ENCODE measurements at places on chromosomes 3 and 15.
A peak's percentile ranks its signal among the peaks of the same experiment; 100 is the strongest.

GRCh38 chr3:131151-131888 lies 65.2 kb upstream of the CHL1 start:
- no peak for DNase-seq

- no peak for DNase-seq
These were observed 60.5 kb upstream of the ULK4 start for GRCh38 chr3:42022355-42022754.

GRCh38 chr3:178569826-178570225 lies 33.6 kb downstream of the KCNMB2 start:
- no peak for DNase-seq

- DNase-seq: no peak
These were observed 9.7 kb upstream of the GATA2 start for GRCh38 chr3:128502712-128503111.

DNA sequence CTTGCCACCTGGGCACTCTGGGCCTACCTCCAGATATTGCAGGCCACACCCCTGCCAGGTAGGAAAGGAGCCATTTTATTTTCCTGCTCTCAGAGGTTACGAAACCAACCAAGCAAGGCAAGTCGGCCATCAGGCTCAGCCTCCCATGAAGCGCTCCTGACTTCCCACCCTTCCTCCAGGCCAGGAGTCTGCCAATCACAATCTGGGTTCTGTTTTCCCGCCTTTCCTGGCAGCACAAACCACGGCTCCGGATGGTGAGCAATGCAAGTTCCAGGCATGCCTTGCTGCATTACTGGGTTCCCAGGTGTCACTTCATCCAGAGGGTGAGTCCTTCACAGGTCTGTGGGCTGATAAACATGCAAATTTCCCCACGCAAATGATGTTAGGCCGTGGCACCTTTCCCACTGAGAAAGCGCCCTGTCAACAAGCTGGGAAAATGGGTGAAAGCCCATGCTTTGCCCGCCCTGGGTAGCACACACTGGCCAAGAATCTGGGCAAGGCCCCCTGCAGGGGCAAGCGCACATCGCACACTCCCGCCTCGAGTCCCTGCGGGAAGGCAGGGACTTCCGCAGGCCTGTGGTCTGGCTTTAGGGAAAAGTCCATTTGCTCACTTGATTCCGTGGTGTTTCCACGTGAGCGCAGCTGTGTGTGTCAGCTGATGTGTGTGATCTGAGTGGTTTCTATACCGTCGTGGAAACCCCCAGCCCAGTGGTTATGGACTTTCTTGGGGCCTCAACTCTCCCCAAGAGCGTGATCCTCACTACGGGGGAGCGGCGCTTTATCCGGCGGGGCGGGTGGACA lies 61.6 kb upstream of the RYK start:
- peak; percentile 65 for DNase-seq

- peak; percentile 22 for DNase-seq
These were observed 131.0 kb downstream of the PDZRN3 start for GRCh38 chr3:73493543-73494308.

DNA sequence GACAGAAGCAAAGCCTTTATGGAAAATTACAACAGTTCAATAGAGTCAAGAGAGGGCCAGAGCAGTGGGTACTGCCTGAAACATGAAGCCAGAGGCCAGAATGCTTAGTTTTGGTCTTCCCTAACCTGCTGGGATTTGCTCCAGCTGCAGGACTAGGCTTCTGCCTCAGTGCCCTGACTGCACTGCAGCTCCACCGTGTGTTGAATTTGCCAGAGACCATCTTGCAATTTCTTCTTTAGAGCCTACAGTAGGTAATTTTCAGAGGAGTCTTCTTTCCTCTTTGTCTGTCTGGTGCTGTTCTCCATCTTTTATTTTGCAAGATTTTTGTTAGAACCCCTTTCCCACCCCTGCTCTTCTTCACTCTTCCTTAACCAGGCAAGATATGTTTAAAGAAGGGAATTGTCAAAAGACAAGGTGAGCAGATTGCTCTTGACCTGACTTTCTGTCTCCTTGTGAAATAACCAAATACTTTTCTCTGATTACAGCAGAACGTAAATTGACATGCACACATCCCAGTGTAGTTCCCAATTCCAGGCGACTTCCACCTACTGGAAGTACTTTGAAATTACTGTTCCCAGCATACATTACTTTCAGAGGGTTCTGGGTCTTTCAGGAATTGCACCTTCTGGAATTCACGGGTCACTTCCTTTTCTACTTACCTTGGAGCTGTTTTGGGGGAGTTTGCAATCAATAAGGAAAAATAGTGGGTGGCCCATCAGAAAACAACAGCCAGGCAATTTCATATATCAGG lies 161.2 kb downstream of the MINAR1 start:
- peak; percentile 33 for DNase-seq

DNA sequence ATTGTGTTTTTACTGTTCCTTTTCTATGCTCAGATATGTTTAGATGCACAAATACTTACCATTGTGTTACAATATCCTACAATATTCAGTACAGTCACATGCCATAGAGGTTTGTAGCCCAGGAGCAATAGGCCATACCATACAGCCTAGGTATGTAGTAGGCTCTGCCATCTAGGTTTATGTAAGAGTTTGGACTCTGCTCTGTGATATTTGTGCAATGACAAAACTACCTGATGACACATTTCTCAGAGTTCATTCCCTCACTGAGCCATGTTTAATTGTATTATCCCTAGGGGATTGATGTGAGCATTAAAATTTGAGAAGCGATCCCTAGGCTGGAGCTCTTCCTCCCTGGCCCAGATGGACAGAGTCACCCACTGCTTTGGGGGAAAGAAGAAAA lies 270.0 kb upstream of the PROK2 start:
- DNase-seq: no peak

DNA sequence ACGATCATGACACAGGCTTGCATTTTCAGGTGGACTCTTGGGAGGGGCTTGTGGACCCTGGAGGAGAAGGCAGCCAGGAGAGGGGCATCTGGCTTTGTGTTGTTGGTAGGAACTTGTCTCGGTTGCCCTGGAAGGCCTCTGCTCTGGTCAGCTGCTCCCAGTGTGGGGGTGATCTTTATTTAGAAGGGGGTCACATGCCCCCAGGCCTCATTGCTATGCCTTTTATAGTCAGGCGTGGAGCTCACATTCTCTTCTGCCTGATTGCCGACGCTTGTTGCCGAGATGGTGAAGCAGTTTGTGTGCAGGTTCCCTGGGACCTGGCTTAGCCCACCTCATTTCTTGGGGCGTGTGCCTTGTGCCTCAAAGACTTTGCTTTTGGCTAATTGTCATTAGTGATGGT lies 66.6 kb downstream of the IGF1R start:
- no peak for DNase-seq

DNA sequence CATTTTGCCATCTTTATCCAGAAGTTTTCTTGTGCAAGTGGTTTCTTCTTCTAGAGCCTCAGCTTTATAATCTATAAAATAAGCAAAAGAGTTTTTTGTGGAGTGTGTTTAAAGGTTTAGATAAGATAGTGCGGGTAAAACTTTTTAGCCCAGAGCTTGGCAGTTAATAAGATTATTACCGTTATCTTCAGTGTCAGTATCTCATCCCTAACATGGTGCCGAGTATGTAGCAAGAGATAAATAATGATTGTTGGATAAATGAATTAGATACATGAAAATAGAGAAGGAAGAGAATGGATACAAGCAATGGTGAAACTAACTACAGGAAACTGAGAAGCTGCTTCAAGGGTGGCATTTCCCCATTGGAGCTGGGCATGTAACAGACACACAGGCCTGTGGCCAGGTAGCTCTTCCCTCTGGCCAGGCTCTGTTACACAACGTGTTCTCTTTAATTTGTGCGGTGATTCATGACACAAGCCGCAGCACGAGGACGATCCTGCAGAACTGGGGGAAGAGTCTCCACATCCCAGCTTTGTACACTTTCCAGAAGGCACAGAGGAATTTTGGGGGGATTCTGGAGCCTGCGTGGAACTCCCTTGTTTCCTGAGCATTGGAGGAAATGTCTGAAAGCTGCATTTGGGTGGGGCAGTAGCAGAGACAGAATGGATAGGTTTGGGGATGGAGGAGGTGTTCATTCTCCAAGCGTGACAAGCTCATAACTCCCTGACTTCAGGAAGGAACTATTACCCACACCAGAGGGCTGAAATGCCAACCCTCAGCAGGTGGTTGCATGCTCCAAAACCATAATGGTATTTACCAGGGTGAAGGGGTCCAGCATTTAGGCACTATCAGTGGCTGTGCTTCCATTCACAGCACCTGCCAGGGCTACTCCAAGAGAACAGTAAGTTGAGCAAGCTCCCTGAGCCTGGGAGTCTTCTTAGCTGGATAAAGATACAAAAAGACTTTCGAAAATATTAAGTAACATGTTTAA lies 14.2 kb upstream of the ST6GAL1 start:
- DNase-seq: no peak

- peak; percentile 15 for DNase-seq
These were observed 6.4 kb upstream of the GHRL start for GRCh38 chr3:10299175-10299574.

GRCh38 chr15:45583731-45584639 lies 3.2 kb upstream of the BLOC1S6 start:
- no peak for DNase-seq

- DNase-seq: no peak
These were observed 464.4 kb downstream of the FOXP1 start for GRCh38 chr3:71119171-71119570.

- no peak for DNase-seq
These were observed 208.4 kb upstream of the TRIM42 start for GRCh38 chr3:140469491-140469890.

DNA sequence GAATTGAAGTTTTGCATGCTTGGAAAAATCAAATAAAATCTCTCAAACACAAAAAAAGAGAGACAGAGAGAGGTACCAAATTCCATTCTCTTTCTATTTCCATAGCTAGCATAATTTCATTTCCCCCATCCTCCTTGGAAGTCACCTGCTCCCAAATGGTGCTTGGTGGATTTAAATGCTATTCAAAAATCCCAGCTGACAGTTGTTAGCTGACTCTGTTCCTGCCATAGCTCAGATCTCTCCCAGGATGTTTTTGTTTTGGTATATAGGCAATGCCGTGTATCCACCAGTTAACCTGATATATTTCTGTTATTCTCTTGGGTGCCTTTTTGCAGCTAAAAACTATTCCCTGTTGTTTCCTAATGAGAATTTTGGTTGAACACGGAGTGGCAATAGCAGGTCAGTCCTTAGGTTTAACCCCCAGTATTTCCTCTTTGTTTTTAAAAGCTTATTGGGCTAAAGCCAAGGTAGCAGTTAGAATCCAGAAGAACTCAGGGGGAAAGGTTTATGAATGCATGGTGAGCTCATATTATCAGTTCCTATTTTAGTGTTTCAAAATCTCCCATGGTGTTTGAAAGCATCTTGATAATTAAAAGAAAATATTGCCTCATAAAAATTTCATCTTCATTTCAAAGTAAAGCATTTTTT lies 240.0 kb upstream of the GBE1 start:
- no peak for DNase-seq

DNA sequence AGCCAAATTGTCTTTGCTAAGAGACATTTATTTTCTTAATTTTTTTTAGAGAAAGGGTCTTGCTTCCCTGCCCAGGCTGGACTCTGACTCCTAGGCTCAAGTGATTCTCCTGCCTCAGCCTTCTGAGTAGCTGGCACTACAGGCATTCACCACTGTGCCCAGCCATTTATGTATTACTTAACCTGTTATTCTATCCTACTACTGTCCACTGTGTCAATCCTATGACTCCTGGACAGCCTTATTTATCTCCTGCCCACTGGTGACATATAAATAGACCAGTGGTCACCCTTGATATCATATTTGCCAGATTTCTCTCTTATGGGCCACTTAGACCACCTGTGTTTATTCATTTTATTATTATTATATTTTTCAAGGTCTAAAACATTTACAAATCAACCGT lies 161.4 kb downstream of the ROBO1 start:
- DNase-seq: no peak

GRCh38 chr3:113241292-113242095 lies 30.1 kb downstream of the BOC start:
- DNase-seq: peak; percentile 45

DNA sequence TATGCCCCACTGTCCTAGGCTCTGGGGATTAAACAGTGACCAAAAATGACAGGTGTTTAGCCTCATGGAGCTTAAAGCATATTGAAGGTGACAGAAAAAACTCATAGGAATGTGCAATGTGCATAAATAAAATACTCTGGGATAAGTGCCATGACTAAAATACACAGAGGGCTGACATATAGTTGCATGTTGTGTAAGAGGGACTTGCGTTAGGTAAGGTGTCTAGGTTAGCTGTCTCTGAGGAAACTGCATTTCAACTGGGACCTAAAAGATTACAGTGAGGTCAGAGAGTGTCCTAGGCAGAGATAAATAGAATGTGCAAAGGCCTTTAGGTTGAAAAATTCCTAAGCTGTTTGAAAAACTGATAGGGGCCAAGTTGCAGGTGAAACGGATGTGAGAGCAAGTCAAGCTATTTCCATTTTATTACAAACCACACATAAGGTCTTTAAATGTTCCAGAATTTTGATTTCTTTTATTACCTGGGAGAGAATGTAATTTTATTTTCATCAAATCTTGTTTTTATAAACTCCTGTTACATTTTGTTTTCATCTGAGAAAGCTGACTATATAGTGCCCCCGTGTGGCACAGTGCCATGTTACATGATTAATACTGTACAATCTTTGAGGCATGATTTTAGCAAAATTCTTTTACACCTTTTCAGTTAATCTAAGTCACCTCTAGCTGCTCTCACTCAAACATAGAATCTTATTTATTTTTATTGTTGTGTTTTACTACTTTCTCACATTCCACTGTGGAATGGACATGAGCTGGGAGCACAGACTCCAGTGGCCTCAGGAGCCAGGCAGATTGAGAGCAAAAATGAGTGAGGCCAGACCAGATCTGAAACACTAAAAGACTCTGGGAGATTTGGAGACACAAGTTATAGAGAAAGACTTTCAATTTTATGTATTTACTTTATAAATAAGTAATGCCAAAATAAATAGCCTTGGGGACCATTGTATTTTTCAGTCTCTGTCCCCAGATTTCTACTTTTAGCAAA lies 259.6 kb upstream of the ZNF717 start:
- peak; percentile 68 for DNase-seq

- DNase-seq: peak; percentile 23
These were observed 582 bp downstream of the CGNL1 start for GRCh38 chr15:57376696-57377477.

DNA sequence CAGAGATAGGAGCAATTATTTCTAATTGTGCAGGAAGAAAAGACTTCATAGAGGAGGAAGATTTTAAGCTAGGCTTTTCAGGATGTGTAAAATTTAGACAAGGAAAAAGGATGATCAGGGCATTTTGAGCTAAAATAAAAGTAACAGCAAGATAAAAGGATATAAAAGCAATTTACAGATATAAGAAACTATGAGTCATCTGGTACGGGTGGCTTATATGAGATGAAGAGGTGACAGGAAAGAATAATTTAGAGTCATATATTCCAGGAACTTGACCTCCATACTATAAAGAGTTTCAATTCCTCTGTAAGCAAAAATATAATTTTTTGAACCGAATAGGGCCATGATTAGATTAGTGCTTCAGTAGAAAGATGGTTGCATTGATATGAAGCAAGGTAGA lies 273.7 kb downstream of the RBMS3 start:
- no peak for DNase-seq

All from ELR (cell line).